ENCODE measurements at places on chromosomes 13 and 19.
A peak's percentile ranks its signal among the peaks of the same experiment; 100 is the strongest.

DNA sequence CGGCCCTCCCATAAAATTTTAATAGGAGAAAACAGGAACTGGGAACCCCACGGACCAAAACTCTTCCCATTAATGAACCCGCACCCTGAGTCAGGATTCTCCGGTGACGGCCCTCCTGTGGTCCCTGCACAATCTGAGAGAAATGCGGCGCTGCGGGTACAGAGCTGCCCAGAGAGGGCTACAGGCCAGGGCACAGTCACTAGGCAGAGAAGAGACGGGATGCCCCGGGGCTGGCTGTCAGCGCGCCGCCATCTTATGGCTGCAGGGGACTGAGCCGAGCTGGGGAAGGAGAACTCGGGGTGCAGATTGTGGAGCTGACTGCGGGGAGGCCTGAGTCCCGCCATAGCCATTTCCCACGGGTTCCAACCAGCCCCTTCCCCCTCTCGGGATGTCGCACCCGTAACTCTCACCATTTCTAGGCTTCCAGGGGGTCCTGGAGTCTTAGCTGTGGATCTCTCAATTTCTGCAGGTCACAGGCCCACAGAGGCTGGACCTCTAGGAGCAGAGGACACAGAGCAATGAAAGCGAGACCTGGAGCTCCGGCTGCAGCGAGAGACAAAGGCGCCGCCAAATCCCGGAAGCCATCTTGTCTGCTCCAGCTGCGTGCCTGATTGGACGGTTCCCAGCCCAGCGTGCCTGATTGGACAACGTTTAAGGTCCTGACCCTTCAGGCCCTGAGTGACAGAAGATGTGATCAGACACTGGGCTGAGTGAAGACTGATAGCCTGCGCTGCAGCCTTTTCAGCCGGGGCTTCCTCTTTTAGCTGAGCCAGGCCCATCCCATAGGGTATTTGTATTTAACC lies at the start of gene ZNF675:
ZNF675 (minus strand) TSS at position 592 of the 803 bp plus-strand sequence; CDS start at position 413, 179 bp downstream.
- peak; percentile 69 for DNase-seq

GRCh38 chr13:30685987-30686386 lies 49.4 kb upstream of the ALOX5AP start:
- no peak for DNase-seq

DNA sequence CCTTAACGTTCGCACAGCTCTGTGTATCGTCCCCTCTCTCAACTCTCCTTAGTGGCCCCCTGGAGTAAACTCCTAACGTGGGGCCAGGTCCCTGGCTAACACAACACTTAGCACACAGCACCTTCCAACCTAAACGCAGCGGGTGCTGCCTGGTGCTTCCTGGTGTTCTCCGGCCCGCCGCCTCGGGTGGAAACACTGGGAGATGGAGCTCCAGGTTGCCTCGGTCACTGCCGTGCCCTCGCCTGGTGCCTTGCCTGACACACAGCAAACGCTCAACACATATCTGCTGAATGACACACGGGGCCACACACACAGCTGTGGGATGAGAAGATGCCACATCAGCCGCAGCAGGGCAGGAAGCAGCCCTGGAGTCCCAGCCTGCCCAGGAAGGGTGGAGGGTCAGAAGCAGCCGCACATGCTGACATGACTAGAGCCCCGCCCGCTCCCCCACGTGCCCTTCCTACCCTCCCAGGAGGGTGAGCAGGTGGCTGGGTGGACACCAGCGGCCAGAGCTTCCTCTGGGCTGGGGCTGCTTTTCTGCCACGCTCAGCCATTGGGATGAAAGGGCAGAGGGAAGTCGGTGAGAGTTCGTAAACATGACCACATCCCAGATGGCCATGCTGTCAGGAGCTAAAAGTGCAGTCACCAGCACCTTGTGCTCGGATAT lies 6.6 kb downstream of the PEPD start:
- no peak for DNase-seq

DNA sequence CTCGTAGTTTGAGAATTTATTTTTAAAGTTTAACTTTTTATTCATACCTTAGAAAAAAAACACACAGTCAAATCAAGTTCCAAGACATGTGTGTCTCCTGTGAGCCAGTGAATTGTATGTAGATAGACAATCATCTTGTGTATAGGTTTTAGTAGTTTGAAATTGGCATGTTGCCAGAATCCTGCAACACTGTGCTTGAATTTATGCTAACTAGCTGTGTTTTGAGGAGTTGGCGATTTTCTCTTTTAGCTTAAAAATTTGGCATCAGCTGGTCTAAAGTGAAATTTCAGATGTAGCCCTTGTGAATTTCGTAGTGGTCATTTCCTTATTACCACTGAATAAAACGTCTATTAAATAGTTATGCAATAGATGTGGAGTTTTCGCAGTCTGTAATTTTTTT lies 213.2 kb downstream of the ATP8A2 start:
- DNase-seq = no peak

DNA sequence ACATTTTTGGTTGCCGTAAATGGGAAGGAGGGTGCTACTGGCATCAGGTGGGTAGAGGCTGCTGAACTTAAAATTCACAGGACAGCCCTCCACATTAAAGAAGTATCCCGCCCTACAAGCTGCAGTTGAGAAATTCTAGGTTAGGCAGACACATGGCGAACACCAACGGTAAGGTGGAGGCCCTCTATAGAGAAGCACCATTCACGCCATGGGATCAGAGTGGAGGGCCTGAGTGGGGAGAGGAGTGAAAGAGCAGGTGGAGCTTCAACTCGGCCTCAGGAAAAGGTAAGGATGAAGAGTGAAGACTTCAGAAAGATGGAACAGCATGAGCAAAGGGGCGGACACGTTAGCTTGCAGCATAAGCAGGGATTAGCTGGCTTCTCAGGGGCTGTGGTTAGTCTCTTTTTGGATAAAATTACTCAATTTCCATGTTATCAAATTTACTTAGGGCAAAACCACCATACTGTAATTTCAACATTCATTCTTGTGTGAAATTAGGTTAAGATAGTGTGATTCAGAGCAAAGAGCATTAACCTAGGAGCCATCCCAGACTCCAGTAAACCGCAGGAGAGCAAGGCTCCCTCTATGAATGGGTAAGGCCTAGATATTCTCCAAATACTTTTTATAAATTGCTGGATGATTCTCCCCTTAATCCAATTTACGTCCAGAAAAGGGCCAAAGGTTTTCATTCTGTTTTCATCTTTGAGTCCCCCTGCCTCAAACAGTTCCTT lies 1.2 kb downstream of the EEF1AKMT1 start:
- no peak for DNase-seq

DNA sequence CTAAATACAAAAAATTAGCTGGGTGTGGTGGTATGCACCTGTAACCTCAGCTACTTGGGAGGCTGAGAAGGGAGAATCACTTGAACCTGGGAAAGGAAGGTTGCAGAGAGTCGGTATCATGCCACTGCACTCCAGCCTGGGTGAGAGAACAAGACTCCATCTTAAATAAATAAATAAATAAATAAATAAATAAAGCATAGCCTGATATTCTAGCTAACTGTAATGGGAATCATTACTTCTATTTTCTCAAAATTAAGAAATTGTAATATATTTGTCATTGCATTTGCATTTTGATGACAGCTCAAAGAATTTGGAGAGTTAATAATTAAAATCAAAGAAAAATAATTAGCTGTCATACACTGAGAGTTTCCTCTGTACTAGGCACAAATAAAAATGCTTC lies 561.1 kb downstream of the EFNB2 start:
- no peak for DNase-seq

GRCh38 chr19:54095136-54095858 lies 5.3 kb downstream of the OSCAR start:
- no peak for DNase-seq

GRCh38 chr19:55602104-55603001 lies 2.3 kb downstream of the ZNF524 start:
- no peak for DNase-seq

Measured in activated CD4-positive, CD25-positive, alpha-beta regulatory T cell (primary cell).